Brain pericyte (primary cell): ENCODE measurements at places on chromosomes 6 and 20.
A peak's percentile ranks its signal among the peaks of the same experiment; 100 is the strongest.

GRCh38 chr20:41005361-41005729 is 23.3 kb upstream of the TOP1 start:
- peak; percentile 85 for DNase-seq

GRCh38 chr6:14182916-14183315 is 65.3 kb downstream of the CD83 start:
- no peak for DNase-seq

DNA sequence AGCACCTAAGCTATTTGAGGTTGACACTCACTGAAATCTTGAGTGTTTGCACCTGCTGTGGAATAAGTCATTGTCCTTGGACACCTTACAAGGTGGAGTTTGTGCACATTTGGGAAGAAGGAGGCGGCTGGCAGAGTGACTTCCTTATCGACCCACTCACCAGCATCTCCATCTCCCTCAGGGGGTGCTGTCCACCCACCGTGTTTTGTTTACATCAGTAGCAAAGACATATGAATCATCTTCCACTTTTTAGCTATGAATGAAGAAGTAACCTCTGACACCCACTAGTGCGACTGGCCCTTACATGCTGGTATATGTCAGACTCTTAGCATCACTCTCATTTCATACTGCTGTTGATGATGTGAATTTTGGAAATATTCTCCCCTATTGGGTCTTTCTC is 119.5 kb upstream of the SGK1 start:
- no peak for DNase-seq

DNA sequence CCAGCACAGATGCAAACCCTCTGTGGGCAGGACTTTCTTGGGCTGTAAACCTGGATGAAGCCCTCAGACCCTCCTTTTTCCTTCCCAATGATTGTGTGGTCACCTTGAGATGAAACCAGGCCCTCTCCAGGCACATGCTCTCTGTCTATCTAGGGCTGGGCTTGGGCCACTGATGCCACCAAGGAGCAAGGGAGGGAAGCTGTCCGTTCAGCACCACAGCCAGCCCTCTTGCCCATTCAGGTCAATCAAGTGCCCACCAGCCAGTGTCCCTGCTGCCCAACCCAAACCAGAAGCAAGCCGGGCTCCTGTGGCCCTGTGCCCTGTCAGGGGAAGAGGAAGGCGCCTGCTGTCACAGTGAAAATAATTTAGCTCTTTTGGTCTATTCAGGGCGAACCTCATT is 8.0 kb downstream of the STMN3 start:
- DNase-seq, result no peak

GRCh38 chr20:51715163-51715855 is 52.9 kb downstream of the ATP9A start:
- DNase-seq, result no peak

DNA sequence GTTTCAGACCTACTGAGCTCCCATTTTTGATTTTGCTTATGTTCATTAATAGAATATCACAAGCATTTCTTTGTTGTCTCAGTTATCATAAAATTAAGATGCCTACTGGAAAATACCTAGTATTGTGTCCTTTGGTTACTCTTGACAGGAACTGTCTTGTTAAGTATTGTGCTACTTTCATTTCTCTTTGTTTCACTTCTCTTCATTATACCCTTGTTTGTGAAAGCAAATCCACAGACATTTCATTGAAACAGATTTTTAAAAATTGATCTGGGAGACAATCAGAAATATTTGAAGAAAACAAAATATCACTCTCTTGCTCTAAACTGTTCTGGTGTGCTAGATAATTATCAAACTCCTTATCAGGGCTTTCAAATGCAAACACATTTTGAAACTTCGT is 290.5 kb upstream of the EYS start:
- no peak for DNase-seq

DNA sequence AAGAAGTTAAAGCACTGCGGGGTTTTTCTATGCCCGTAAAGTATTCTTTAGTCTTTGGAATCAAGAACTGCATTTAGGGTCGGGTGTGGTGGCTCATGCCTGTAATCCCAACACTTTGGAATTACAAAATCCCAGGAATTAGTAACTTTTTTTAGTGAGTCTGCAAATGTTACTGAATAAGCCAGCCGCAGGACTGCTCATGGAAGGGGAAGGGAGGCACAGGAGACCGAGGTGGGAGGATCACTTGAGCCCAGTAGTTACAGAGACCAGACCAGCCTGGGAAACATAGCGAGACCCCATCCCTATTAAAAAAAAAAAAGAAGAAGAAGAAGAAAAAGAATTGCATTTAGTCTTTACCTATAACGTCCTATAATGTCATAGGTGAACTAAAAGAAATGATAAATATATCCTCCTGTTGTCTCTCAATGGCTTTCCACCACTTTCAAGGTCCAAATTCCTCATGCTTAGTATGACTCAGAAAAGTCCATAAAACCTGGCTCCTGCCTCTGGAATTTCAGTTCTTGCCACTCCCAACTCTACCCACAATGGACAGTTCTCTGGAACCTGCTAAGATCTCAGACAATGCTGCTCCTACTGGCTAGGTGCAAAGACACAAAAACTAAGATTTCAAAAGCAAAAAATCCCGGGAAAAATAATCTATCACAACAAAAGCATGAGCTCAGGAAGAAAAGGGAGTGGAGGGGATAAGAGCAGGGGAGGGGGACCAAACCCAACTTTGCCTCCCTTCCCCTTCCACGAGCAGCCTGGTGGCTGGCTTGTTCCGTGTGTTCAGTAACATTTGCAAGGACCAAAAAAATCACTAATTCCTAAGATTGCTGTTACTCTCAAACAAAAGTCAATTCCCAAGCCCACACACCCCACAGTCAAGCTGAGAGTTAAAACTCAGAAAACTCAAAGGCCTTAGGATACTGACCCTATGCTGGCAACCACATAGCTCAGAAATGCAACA is 39.0 kb downstream of the B4GALT5 start:
- no peak for DNase-seq

GRCh38 chr6:38112181-38112580 is 292.7 kb downstream of the ZFAND3 start:
- no peak for DNase-seq

GRCh38 chr6:160162030-160162566 is 40.5 kb downstream of the SLC22A1 start:
- no peak for DNase-seq

- DNase-seq, result no peak
Observed at GRCh38 chr20:56423886-56424285, 11.8 kb downstream of the CASS4 start.

- DNase-seq, result no peak
Observed at GRCh38 chr6:128246472-128247260, 273.7 kb downstream of the PTPRK start.

DNA sequence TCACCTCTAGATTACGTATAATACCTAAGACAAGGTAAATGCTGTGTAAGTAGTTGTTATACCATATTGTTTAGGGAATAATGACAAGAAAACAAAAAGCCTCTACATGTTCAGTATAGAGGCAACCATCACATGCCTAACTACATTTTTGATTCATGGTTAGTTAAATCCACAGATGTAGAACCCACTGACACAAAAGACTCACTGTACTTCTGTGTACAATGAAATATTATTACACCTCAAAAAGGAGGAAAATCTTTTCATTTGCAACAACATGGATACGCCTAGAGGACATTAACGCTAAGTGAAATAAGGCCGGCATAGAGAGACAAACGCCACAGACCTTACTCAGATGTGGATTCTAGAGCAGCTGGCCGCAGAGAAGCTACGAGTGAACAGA is 50.5 kb downstream of the NINL start:
- DNase-seq, result no peak
